Activated T-helper 17 cell treated with anti-CD3 and anti-CD28 coated beads, Interleukin-2, amount 50 U/mL, for 72 hours (primary cell): ENCODE measurements at places on chromosomes 4 and X. TPM values are rescaled to one million over a fixed set of nuclear protein-coding genes. Genes with fewer than 3 reads are reported as not detected.

DNA sequence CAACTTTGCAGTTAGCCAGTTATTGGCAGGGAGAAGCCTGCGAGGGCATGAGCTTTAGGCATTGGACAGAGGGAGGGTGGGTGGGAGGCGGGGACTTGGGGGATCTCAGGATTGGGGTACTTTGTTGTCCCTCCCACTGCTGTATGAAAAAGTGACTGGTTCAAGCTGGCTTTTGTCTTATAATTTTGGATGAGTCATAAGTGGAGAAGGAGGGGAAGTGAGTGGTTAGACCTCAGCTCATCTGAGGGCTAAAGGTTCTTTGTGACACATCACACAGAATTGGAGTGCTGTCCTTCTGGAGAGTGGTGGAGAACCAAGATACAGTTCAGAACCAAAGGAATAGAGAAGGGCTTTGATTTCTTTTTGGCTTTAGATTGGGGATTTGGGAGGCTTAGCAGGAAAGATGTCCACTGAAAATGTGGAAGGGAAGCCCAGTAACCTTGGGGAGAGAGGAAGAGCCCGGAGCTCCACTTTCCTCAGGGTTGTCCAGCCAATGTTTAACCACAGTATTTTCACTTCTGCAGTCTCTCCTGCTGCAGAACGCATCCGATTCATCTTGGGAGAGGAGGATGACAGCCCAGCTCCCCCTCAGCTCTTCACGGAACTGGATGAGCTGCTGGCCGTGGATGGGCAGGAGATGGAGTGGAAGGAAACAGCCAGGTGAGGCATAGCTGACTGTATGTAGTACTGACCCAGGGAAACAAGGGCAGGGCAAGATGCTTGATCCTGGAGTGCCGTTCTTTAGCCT lies at the start of gene SLC4A4:
Gene SLC4A4, plus strand, starts transcription at position 175 of the 748 bp plus-strand sequence.
- peak; percentile 91 for ATAC-seq

DNA sequence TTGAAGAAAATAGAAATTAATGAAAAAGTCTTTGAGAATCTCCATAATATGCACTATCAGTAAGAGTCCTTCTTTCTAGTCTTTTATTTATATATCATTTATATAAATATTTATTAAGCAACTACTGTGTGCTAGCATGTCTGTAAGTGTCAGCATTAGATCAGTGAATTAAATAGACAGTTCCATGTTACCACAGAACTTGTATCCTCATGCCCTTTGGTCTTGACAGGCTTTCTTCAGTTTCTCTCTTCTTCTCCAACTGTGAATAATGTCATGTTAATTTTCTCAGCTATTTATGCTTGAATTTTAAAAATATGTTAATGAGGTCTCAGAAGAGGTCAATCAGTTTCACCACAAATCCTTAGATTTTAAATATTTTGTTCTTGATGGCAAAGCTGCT lies 389.6 kb upstream of the TRAM1L1 start:
- ATAC-seq = no peak

- no peak for ATAC-seq
Observed at GRCh38 chr4:116913451-116913850, 171.9 kb downstream of the TRAM1L1 start.

DNA sequence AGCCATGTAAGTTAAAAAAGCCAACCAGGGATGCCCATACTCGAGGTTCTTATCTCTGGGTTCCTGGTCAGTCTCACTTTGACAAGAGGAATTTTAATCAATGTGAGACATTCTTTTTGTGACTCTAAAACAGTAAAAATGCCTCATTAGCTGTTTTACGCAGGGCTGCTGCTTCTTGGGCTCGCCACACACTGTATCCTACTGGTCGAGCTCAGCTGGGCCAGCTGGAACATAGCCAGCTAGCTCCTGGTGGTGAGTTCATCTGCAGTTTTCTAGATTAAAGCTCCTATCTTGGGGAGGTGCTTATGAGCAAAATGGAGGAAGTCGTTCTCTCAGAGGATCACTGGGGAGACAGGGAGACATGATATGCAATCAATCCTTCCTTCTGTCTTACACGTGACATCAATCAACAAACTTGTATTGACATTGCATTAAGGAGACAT lies 55.9 kb upstream of the LEF1 start:
- ATAC-seq = no peak

DNA sequence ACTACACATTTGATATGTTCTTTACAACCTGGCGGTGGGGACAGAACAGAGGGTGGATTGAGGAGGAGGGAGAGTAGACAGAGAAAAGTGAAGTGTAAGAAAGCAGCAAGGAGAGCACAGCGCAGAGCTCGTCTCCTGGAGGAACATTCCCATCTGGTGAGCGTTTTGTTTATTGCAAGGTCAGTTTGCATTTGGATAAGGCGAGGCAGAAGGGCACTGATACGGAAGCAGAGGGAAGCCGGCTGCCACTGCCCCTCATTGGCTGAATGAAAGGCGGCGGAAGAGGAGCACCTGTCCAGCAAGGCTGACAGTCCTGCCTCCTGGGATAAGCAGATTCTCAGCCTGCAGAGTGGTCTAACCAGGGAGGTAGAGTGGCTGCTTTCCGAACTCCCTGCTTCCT lies 83.2 kb downstream of the GPR143 start:
- no peak for ATAC-seq

GRCh38 chr4:139589336-139590018 lies 33.5 kb upstream of the SETD7 start:
- ATAC-seq = no peak

DNA sequence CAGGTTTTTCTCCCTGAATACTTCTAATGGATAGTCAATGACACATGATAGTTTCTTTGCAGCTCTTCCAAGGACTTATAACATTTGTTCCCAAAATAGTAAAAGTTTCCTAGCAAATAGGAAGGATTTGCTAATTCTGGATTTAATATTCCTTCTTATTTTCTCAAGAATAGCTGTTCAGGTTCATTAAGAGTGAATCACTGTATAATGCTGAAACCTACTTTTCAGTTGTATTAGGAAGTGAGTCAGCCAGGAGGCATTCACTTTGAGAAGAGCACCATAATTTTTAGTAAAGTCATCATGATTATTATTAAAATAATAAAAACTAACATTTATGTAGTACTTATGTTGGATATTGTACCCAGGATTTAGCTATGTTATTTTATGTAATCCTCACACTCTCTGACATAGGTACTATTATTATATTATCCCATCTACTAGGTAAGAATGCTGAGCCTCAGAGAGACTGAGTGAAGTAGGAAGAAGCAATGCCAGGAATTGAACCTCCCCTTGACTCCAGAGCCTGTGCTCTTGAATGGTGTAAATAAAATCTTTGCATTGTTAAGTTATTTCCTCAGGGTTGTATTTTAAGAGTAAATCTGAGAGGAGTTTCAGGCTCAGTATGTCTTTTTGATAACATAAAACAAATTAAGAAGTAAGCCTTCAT lies 114.8 kb downstream of the REELD1 start:
- ATAC-seq = no peak

DNA sequence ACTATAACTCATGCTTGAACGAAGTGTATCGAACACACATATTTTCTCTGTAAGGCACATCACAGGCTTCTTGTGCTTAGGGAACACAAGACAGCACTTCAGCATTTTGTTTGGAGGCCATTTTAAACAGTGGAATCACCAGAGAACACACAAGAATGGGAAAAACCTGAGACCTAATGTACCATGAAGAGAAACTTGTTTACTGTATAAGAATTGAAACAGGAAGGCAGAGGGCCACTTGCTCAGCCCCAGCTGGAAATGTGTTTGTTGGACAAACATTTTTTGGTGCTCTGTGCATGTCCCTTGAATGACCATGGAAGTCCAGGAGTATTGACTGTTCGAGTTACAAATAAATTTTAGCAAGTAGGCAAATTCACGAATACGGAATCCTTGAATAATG lies 47.5 kb downstream of the RAPGEF2 start:
- ATAC-seq = no peak

GRCh38 chrX:64976673-64977040 lies 407 bp upstream of the ZC4H2 start:
- no peak for ATAC-seq

The ARR3 gene
- total RNA-seq = not detected

The SPANXB1 gene
- not detected for total RNA-seq

The PABPC1L2B gene
- total RNA-seq = not detected
